ENCODE measurements at places on chromosomes 6 and 20.

- no peak for DNase-seq
Observed at GRCh38 chr20:51492167-51493092, 50.1 kb downstream of the NFATC2 start.

GRCh38 chr6:158018851-158019361, 37.2 kb downstream of the SYNJ2 start:
- no peak for DNase-seq

DNA sequence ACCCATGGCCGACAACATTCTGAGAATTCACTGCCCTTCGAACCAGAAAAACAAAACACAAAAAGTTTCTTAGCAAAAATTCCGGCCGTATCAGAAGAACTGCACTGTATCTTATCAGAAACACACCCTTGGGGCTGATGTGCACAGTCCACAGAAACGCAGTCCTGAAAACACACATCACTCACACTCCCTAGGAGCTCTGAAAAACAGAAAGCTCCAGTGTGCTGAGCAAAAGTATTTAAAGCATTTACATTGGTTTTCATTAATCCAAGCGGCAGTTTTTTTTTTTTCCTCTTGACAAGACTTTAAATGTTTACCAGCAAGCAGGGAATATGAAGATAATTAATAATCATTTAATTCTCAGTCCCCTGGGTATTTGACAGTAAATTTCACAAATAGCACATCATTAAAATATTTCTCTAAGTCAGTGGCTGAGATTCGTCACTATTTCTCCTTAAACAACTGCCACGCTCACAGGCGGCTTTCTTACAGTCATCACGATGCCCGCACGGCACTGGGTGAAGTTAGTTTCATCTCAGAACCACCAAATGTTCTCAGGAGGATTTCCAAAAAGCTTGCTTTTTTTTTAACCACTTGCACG, 13.3 kb downstream of the NFATC2 start:
- DNase-seq = no peak

DNA sequence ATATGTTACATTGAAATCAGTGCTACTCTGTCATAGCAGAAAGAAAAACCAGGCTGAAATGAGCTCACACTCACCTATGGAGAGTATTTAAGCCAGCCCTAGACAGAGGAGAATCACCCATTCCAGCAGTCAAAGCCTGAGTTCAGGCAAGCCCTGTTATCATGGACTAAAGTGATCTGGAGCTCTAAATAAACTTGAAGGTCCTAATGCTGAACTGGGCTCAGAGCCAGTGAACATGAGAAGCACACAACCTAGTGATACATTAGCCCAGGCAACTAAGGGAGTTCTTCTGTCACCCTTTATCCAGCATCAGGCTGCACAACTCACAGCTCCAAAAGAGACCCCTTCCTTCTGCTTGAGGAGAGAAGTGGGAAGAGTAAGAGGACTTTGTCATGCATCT, 425.0 kb downstream of the COL12A1 start:
- DNase-seq = no peak

- DNase-seq = no peak
Observed at GRCh38 chr6:55774286-55775028, 100.9 kb downstream of the BMP5 start.

DNA sequence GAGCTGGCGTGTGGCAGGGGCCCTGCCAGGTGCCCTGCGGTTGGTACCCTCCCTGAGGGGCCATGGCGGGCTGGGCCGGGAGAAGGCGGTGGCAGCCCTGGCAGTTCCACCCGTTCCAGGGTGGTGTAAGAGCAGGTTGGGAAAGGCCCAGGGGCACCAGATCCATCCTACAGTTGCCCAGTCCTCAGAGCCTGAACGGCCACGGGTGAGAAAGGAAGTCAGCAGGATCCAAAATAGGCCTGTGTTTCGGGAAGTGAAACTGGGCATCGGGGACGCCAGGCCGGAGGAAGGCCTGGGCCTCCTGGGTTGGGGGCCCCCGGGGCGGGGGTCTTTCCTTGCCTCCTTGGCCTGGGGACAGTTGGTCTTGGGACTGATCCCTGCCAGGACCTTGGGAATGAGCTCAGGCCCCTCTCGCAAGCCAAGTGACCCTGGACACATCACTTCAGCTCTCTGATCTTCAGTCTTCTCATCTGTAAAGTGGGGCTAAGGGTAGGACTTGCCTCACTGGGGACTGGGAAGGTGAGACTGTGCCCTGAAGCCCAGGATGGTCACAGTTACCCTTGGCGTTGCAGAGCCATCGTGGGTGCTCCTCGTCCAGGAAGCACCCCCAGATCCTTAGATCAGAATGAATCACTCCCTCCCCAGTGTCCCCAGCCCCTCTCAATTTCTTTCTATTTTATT, 18.1 kb upstream of the NOL4L start:
- DNase-seq = no peak

- no peak for DNase-seq
Observed at GRCh38 chr20:50085481-50086365, 27.2 kb downstream of the UBE2V1 start.

GRCh38 chr20:25220021-25220730, 24.7 kb downstream of the ENTPD6 start:
- no peak for DNase-seq

DNA sequence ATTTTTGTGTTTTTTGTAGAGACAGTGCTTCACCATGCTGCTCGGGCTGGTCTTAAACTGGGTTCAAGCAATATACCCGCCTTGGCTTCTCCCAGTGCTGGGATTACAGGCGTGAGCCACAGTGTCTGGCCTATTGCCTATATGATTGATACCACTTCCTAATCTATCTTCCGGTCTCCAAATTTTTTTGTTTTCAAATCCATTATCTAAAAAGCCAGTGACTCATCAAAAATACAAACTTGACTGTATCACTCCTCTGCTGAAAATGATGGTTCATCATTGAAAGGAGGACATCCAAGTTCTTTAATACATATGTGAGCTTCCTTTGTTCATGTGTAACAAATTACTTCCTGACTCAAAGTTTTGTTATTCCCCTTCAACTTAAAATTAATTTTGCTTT, 35.5 kb downstream of the FAM8A1 start:
- no peak for DNase-seq

DNA sequence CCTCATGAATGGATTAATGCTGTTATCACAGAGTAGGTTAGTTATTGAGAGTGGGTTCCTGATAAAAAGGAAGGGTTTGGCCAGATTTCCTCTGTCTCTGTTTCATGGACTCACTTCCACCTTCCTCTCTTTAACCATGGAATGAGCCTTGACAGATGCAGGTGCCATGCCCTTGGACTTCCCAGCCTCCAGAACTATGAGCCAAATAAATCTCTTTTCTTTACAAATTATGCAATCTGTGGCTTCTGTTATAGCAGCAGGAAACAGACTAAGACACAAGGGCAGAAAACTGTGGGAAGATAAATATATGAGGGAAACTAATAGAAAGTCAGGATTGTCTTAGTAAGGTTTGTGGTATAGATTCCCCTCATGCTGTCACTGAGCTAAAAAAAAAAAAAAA, 106.5 kb downstream of the QRSL1 start:
- no peak for DNase-seq

Data from cortex of kidney (tissue), 1 donor.